ENCODE measurements at places on chromosomes 6 and 20.

- DNase-seq, result no peak
These were observed 127.5 kb downstream of the PTCHD4 start for GRCh38 chr6:47983491-47983890.

- DNase-seq, result no peak
These were observed 99.3 kb upstream of the BMP5 start for GRCh38 chr6:55974688-55975087.

GRCh38 chr20:6029538-6029937, 24.3 kb downstream of the LRRN4 start:
- no peak for DNase-seq

GRCh38 chr20:48827855-48828733, at the start of gene PREX1:
Gene PREX1, minus strand, starts transcription at chr20:48827999. Its CDS starts 139 bp downstream, at chr20:48827860.
- DNase-seq, result peak; percentile 58

DNA sequence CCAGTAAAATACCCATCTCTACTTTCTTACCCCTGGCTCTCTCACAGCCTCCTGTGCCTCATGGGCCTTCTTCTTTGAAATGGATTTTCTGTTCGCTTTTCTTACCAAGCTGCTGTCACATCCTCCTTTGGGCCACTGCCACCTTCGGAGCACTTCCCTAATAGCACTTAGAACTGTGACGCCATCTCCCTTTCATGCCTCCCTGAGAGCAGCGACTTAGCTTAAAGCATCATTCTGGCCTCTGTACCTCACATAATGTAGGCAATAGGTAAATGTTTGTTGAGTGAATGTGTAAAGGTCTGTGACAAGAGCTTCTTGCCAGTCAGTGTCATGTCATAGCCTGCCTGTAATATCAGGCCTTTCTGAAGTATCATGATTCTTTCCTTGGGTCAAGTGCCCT, 78.8 kb downstream of the ADGRG6 start:
- no peak for DNase-seq

DNA sequence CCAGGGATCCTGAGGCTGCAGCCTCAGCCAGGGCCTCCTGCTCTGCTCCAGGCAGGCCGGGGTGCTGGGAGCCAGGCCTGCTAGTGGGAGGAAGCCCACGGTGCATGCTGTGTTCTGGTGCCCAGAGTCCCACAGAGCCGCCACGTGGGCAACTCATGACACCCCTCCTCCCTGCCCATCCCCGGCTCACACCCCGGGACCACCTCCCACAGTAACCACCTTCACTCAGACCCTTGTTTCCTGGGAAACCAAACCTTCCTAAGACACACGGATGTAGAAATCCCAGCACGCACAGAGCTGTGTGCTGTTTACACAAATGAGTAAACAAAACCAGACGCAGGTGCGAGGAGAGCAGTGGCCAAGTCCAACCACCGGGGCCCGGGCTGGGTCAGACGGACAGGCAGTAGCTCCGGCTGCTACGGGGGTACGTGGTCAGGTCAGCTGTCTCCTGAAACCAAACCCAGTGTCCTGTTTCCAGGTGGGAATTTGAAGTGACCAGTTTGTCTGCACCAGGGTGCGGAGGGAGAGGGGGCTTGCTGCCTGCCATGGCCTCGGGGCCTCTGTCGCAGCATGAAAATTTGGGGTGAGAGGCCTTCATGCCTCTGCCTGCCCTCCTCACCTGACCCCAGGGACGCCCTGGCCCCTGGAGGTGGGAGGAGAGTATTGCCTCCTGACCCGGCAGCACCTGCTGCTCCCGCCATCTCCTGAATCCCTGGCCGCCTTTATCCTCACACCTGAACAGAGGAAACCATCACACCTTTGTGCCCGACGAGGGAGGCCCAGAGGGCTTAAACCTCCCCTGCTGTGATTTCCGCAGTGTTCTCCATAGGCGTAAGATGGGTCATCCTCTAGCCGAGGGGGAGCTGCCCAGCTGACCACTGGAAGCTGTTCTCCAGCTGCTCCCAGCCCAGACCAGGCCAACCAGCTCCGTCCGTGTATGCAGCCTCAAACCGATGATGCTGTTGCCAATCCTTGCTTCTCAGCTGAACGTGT, 52.0 kb upstream of the SMOC2 start:
- DNase-seq, result no peak

DNA sequence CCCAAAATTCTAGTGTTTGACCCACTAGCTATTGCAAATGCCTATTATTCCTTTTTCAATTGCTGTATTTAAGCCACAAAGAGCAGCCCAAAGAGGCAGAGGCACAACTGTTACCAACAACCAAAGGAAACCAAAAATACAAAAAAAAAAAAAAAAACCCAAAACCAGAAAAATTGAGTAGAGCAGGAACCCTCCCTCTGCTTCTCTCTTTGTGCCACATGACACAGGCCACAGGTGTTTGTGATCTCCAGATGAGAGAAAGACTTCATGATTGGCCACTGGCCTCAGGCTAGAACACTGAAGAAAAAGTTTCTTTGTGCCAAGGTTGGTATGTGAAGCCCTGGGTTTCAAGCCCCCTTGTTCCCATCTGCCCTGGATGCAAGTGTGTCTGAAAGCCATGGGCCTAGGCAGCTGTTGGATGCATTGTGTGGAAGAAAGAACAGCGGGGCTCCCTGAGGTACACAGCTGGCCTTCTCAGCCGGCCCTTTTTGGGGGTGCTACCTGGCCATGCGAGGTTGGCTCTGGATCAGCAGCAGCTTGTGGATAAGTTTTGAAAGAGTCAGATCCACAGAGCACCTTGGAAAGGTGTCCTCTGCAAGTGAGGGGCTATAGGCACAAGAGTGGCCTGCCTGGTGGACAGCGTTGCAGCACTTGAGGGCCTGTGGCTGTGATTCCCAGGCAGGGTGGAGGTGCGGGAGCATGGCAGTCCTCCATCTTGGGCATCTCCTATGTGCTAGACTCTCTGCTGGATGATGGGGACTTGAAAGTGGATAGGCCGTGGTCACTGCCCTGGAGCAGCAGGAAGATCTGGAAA, 204.5 kb downstream of the ZDHHC14 start:
- DNase-seq, result no peak

- no peak for DNase-seq
These were observed 594.9 kb downstream of the PHF3 start for GRCh38 chr6:64230530-64230929.

GRCh38 chr6:12233693-12234571, 56.2 kb upstream of the EDN1 start:
- DNase-seq, result peak; percentile 68

GRCh38 chr6:84177241-84177640, 50.2 kb downstream of the CEP162 start:
- DNase-seq, result no peak

DNA sequence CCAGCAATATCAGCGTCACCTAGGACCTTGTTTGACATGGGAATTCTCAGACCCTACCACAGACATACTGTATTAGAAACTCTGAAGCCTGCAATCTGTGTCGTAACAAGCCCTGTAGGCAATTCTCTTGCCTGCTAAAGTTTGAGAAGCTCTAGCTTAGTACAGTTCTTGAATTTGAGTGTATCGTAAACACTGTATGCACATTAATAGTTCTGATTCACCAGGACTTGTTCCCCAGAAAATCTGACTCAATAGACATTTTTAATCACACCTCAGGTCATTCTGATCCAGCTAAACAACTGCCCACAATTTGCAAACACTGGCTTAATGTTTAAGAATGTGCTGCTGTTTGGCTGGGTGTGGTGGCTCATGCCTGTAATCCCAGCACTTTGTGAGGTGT, 414.3 kb downstream of the TFAP2A start:
- no peak for DNase-seq

- DNase-seq, result no peak
These were observed 61.4 kb upstream of the TNFAIP3 start for GRCh38 chr6:137805622-137806021.

GRCh38 chr20:50788045-50788991, 6.5 kb upstream of the BCAS4 start:
- DNase-seq, result peak; percentile 48

GRCh38 chr6:36760685-36761435, 63.2 kb downstream of the RAB44 start:
- DNase-seq, result no peak

GRCh38 chr6:119200512-119201175, 122.2 kb upstream of the FAM184A start:
- DNase-seq, result no peak

- no peak for DNase-seq
These were observed 9.5 kb downstream of the GZF1 start for GRCh38 chr20:23371496-23371895.

- peak; percentile 33 for DNase-seq
These were observed 1.2 kb downstream of the MTCH1 start for GRCh38 chr6:36984581-36985416.

GRCh38 chr6:16585805-16586204, 175.5 kb downstream of the ATXN1 start:
- DNase-seq, result peak; percentile 58

DNA sequence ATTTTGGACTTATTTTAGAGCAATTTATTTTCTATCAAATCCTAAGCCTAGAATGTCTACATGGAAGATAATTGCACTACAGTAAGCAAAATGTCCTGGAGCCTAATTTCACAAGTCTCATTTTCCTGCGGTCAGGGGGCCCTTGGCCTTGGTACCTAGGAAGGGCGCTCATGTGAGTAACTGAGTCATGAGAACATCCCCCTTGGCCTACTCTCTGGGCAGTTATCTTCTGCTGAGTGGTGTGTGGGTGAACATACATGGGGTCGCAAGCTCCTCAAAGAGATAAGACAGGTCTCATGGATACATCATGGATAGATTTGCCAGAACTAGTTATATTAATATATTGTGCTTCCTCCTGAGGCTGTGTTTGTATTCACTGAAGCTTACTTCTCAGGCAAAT, 211.2 kb upstream of the MARCKS start:
- DNase-seq, result no peak

DNA sequence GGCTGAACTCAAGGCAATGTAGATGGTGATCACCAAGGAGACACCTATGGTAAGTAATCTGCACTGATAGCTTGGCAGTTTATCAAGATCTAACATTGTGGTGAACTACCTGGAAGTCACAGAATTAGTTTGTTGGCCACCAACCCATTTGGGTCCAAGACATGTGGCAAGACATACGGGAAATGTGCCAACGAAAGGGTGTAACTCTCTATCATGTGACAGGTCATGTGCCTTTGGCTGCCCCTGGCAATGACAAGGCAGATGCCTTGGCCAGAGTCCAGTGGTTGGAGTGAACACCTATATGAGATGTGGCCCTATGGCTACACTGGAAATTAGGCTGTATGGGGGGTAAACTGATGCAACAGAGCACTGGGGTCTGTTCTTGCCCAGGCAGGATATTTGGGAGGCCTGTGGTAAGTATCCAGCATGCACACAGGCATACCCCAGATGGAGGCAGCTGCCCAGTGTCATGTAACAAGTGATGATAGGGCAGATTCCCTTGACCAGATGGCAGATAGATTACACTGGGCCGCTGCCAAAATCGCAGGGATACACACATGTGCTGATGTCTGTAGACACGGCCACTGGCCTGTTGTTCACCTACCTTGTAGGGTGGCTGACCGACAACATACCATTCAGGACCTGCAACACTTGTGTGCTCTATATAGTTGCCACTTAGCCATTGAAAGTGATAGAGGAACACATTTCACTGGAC, 35.5 kb upstream of the HSF2 start:
- DNase-seq, result no peak

- no peak for DNase-seq
These were observed 34.7 kb upstream of the SYNJ2 start for GRCh38 chr6:157946865-157947532.

DNA sequence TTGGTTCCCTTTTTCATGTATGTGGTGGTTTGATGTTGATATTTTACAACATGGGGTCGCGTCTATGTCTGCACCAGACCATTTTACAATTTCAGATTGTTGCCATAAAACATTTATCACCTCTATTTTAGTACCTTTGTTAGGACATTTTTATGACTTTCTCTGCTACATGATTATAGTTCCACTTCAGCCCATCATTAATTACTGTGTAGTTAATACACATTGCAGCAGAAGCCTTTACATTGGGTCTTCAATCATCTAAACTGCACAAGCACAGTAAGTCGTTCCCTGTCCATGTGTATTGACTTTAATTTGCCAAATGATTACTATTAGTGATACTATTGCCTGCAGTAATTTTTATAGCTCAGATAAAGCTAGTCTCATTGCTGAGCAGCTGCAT, 15.7 kb upstream of the TMEM217 start:
- no peak for DNase-seq

- no peak for DNase-seq
These were observed 913.0 kb downstream of the C6orf118 start for GRCh38 chr6:164396071-164397047.

- no peak for DNase-seq
These were observed 10.5 kb downstream of the GNAS-AS1 start for GRCh38 chr20:58839991-58840747.

GRCh38 chr20:14434384-14435136, 97.1 kb upstream of the FLRT3 start:
- no peak for DNase-seq

GRCh38 chr6:122040261-122040660, 359.2 kb upstream of the HSF2 start:
- DNase-seq, result no peak
